ENCODE measurements at places on chromosomes 16 and 17.

DNA sequence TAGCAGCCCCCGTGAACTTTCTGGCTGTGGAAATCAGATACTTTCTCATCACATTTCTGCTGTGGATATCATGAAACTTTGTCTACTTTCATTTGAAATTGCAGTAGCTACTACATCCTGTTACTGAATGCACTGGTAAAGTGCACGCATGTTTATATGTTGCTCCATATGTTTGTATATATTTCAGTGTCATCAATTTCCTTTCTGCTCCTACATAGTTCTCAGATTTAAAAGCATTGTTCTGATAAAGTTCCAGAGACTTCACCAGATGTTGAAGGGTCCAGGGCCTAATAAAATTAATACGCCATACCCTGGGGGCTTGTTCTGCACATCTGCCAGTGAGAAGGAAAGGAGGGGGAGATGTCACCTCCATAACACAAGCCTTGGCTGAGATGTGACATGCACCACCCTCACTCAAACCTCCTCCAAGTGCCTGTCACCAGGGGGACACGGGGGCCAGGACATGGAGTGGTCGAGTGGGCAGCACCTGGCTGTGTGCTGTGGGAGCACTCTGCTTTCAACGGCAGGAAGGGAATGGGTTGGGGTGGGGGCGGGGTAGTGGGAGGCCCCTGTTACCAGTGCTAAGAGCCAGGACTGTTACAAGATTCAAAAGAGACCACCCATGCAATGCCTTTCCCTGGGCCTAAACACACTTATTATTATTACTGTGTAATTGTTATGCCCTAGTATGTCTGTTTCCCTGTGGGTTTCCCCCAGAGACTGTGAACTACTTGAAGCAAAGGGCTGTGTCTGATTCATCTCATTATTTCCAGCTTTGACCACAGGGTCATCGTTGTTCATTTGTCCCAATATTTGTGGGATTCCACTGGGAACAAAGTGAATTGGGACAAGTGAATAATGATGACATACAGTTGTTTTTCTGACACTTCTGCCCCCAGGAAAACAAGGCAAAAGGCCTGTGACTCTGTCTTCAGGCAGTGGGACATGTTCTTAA lies 193.4 kb downstream of the FOXL1 start:
- no peak for DNase-seq

DNA sequence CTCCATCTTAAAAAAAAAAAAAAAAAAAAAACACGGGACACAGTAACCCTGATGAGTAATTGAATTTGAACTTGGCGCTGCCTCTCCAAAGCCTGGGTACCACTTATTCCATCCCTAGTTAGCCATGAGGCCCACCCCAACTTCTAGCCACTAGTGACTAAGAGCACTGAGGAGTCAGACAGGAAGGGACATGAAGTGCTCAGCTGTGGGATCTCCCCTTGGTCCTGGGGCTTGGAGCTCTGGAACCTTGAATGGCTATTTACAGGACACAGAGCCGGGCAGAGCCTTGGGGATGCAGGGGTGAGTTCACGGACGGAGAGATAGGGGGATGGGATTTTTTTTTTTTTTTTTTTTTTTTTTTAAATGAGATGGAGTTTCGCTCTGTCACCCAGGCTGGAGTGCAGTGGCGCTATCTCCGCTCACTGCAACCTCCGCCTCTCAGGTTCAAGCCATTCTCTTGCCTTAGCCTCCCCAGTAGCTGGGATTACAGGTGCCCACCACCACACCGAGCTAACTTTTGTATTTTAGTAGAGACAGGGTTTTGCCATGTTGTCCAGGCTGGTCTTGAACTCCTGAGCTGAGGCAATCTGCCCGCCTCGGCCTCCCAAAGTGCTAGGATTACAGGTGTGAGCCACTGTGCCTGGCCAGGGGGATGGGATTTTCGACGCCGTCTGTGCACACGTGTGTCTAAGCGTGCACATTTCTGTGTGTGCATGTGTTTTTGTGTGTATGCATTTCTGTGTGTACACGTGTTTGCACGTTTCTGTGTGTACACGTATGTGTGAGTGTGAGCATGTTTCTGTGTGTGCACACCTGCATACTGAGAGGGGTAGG lies 20.4 kb upstream of the CIBAR2 start:
- no peak for DNase-seq

DNA sequence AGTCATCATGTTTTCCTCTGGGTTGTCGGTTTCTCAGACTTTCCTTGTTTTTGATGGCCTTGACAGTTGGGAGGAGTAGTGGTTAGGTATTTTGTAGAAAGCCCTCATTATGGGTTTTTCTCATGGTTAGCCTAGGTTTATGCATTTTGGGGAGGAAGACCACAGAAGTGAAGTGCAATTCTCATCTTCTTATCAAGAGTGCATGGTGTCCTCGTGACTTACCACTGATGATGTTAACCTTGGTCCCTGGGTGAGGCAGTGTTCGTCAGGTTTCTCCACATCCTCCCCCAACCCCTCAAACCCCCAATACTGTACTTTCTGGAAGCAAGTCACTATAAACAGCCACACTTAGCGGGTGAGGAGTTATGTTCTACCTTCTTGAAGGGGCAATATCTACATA lies 42.3 kb downstream of the BPTF start:
- no peak for DNase-seq

DNA sequence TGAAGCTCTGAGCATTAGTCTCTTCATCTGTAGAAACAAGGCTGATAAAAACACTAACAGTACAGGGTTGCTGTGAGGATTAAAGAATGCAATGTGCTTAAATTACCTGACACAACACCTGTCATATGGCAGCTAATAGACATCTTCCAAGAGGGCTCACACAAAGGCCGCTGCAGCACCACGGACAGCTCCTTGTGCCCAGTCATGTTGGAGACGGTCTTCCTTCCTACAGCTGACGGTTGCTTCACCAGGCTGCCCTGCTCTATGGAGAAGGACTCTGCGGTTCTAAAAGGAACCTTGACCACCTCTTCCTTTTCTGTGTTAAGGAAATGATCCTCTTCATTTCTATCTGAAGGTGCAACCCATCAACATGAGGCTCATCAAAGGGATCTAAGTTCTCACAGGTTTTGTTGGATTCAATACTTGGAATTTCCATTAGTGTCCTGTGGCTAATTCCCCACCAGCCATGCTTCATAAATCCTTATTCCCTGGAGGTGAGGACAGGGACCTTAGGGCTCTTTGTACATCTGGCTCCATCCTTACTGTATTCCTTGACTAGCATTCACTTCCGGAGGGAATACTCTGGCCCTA lies 138.9 kb upstream of the CES5A start:
- no peak for DNase-seq

DNA sequence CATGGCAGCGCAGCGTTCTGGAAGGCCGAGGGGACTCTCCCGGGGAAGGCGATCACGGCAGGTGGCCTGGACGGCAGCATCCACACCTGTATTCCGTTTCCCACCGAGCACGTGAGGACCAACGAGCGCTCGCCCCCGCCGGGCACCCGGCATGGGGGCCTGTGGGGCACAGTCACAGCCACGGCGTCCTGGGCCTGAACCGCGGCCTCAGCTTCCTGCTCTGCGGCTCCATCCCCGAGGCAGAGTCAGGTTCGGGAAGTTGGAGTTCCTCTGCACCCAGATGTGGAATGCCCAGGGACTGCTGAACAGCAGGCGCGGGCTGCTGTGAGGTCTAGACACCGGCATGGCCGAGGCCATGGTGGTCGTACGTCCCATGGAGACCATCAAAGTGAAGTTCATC lies 1713.9 kb downstream of the TP53TG3F start:
- DNase-seq = no peak

GRCh38 chr16:16017812-16018211 lies 68.4 kb downstream of the ABCC1 start:
- DNase-seq = no peak

GRCh38 chr17:77303620-77304019 lies 162.9 kb downstream of the SEC14L1 start:
- no peak for DNase-seq

GRCh38 chr17:81019563-81020442 lies 15.1 kb upstream of the BAIAP2 start:
- no peak for DNase-seq

- no peak for DNase-seq
Observed at GRCh38 chr17:60224064-60224463, 74.3 kb downstream of the CA4 start.

All from activated CD4-positive, alpha-beta T cell treated with anti-CD3 and anti-CD28 coated beads, Interleukin-2, amount 50 U/mL, for 24 hours (primary cell).